ENCODE measurements at places on chromosomes 13 and 19.

DNA sequence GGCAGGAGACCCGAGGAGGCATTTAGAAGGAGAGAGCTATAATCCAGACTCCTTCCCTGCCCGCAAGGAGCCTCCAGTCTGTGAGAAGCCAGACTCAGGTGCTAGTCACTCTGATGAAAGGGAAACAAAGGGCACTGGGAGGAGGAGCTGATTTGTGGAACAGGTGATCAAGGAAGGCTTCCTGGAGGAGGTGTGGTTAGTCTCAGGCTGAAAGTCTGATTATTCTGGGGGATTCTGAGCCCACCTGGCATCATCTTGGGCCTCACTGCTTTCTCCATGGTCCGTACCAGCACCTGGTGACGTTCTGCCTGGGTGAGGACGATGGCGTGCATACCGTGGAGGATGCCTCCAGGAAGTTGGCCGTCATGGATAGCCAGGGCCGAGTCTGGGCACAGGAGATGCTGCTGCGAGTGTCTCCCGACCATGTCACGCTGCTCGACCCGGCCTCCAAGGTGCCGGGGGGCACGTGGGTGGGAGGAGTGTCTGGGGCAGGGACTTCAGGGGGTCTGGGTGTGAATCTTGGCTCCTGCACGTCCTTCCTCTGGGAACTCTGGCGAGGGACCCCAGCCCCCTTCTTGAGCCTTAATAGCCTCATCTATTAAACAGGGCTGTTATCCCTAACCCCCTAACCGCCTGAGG, 3.9 kb downstream of the EPS8L1 start:
- DNase-seq = no peak

GRCh38 chr13:81493144-81493543, 1152.2 kb upstream of the SPRY2 start:
- DNase-seq = no peak

DNA sequence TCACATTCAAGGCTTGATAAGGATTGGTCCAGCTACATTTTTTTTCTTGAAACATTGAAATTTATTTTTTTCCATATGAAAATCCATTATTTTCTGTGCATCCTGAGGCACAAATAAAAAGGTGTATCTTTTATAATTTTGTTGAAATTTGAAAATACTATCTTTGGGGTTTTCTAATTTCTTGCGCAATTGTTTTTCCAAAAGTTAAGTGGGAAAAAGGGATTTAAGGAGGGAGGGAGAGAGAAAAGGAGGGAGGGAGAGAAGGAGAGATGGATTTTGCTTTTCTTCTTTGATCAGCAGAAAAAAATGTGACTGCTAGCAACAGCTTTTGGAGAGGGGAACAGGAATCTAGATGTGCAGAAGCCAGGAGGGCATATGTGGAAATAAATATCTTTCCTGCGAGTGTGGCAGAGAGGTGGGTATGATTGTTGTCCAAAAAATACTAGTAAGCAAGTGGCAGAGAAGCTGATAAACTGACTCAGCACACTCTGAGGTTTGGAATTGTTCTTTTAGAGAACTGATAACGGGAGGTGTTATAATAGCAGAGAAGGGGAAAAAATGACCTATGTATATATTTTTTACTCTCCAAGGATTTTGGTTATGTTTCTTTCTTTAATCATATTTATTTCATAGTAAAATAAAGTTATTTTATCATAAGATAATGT, 61.2 kb upstream of the EDNRB start:
- DNase-seq = no peak

DNA sequence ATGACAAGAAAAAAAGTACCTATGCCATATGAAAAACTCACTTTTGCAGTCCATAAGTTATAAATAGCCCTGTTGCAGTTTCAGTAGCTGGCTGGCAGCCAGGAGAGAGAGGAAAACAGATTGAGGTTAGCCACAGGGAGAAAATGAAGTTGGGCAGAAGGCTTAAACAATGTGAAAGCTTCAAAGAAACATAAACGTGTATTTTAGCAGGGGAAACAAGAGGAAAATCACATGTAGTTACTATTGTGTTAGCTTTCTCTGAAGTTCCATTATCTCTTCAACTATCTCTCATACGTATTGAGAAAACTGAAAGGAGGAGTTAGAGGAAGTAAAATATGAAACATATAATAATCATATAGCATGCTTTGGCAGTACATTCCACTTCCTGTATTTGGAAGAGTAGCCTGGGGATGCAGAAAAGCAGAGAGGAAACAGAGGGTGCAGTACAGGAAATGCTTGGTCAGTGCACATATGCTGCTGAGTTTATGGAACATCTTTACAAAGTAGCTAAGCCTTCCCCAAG, 1551.1 kb downstream of the EFNB2 start:
- no peak for DNase-seq

- DNase-seq = no peak
These were observed 54.0 kb upstream of the ATP12A start for GRCh38 chr13:24625870-24626849.

GRCh38 chr19:4016903-4017638, 9.5 kb downstream of the PIAS4 start:
- no peak for DNase-seq

DNA sequence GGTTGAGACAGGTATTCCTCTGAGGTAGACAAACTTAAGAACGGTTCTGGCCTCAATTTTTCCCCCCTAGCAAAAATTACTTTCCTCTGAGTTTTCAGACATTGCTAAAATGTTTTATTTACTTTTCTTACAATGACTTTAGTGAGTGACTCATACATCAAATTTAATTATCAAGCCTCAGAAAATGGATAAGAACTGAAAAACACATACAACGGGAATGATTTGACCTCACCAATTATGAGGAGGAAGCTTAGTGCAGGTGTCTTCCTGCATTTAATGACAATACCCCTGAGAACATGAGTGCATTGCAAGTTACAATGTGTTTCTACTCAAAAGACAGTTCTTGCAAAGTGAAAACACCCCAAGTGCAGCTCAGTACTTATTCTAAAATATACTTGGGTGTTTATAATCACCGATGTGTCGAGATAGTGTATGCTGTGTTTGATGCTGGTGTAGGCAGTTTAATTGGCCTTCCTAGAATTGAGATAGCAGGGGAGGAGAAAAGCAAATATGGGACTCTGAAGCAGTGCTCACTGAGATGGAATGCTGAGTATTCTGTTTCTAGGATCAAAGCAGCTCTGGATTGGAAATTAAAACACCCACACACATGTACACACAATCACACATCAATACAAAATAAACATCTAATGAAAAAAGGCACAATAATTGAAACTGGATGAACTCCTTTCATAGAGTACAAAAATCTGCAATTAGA, 189.5 kb upstream of the SLC10A2 start:
- DNase-seq = no peak

- DNase-seq = peak; percentile 30
These were observed 337.3 kb downstream of the ATP8A2 start for GRCh38 chr13:25709088-25709487.

GRCh38 chr19:33798681-33799111, 2.0 kb downstream of the KCTD15 start:
- no peak for DNase-seq

- no peak for DNase-seq
These were observed 130.0 kb downstream of the SIPA1L3 start for GRCh38 chr19:38036707-38037611.

GRCh38 chr13:95236774-95237173, 64.5 kb downstream of the ABCC4 start:
- DNase-seq = no peak

DNA sequence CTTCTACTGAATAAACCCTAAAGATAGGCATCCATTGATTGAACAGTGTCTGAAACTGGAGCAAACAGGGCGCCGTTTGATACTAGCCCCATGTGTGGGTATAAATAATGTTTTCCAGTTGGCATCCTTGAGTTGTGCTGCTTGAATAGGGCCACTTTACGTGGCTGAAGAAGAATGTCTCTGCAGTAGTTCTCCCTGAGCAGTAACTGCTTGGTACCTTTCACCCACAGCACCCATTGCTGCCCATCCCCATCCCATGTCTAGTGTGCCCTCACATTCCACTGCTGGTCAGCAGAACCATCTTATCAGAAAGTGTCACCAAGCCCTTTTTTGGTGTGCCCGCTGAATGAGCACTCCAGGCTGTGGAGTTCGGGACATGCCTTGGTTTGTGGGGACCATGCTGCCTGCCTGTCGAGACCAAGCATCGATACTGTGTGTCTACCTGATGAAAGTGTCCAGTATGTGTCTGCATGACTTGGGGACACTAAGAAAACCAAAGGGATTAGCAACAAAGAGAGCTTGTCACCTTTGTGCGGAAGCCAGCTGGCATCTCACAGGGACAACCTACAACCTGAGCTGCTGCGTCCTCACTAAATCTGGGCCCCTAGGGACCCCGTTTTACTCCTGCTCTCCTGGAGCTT, 162.0 kb downstream of the TM9SF2 start:
- DNase-seq = no peak

GRCh38 chr13:112056739-112057438, 10.1 kb upstream of the SOX1 start:
- no peak for DNase-seq

DNA sequence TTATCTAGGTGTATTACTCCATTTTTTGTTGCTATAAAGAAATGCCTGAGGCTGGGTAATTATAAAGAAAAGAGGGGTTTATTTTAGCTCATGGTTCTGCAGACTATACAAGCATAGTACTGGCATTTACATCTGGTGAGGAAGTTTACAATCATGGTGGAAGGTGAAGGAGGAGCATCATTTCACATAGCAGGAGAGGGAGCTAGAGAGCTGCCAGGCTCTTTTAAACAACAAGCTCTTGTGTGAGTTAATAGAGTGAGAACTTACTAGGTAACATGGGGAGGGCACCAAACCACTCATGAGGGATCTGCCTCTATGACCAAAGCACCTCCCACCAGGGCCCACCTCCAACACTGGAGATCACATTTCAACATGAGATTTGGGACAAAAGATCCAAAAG, 221.7 kb upstream of the GPC6 start:
- DNase-seq = peak; percentile 0

GRCh38 chr13:70108356-70109105, at the start of gene KLHL1:
KLHL1 (minus strand) TSS chr13:70108452; CDS start chr13:70107699, 753 bp downstream.
- DNase-seq = no peak

DNA sequence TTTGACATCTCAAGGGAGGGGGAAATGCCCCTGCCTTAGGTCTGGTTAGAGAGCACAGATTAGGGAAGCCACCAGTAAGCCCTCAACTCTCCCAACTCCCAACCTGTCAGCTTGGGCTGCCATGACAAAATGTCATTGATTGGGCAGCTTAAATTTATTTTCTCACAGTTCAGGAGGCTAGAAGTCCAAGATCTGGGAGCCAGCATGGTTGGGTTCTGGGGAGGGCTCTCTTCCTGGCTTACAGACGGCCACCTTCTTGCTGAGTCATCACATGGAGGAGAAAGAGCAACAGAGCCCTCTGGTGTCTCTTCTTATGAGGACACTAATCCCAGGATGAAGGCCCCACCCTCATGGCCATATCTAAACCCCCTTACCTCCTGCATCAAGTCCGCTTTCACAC, 24.2 kb downstream of the C19orf12 start:
- DNase-seq = peak; percentile 59
